ENCODE measurements at places on chromosomes 3 and 15. TPM values are rescaled to one million over a fixed set of nuclear protein-coding genes. Genes with fewer than 3 reads are reported as not detected.

DNA sequence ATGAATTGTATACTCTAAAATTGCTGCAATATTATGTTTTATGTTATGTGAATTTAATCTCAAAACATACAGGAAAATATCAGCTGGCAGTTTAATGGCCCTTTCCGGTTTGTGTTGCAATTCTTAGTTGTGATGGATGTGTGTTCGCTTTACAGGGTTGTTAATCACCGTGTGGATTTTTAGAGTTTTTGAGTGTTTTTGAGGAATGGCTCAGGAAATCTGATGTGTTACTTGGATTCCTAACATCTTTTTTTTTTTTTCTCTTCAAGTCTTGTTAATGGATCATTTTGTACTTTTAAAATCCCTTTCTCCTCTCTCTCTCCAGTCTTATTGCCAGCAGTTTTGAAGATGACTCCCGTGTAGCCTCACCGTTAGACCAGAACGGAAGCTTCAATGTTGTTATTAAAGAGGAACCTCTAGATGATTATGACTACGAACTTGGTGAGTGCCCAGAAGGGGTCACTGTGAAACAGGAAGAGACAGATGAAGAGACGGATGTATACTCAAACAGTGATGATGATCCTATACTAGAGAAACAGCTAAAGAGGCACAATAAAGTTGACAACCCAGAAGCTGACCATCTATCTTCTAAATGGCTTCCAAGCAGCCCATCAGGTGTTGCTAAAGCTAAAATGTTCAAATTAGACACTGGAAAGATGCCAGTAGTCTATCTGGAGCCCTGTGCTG is 35.7 kb downstream of the MGA start:
- DNase-seq: peak; percentile 42

DNA sequence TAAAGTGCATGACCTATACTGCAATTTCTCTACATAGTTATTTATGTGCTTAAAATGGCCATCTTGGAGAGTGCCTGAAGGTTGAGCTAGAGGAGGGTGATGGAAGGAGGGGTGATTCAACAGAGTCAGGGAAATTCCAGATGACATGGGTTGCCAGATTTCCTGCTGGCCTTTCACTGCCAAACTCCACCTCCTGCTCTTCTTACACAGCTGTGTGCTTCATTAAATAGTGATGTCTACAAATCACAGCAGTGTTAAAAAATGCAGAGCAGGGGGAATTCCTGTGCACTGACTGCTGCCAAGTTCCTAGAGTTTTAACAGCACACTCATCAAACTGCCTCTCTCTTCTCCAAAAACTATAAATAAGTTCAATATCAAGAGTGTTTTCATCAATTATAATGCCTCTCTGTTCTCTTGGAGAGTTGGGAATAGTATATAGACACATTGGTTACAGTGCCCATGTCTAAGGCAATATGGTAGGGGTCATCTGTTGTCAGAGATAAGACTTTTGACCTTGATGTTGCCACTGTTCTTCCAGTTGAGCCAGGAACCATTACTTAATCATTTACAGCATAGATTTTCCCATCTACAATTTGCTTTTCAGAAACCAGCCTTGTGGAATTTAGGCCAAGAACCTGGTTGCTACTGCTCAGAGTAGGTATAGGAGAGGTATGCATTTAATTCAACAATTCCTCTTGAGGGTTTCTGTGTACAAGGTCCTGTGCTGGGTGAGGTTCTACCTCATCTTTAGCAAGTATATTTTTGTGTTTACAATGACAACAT is 79.6 kb downstream of the TP63 start:
- DNase-seq: peak; percentile 43

GRCh38 chr15:62240121-62241096 is 75.3 kb upstream of the C2CD4B start:
- DNase-seq: no peak

Gene GHSR
- not detected for polyA plus RNA-seq

Gene PPP2R3A
- polyA plus RNA-seq: 2.1 TPM

Measured in adrenal gland (tissue), 19 donors.